ENCODE measurements at places on chromosomes 2 and 18.

GRCh38 chr2:205687641-205687956 lies 5.3 kb downstream of the NRP2 start:
- H3K27ac ChIP-seq, result peak overlapping the region; percentile 88
- H3K36me3 ChIP-seq, result no peaks in the 10 kb centered on the region
- peak overlapping the region; percentile 84 for H3K4me3 ChIP-seq
- H3K27me3 ChIP-seq, result no peaks in the 10 kb centered on the region
- no peak for DNase-seq
- peaks cover 35% of the 10 kb centered on the region for H3K4me1 ChIP-seq

DNA sequence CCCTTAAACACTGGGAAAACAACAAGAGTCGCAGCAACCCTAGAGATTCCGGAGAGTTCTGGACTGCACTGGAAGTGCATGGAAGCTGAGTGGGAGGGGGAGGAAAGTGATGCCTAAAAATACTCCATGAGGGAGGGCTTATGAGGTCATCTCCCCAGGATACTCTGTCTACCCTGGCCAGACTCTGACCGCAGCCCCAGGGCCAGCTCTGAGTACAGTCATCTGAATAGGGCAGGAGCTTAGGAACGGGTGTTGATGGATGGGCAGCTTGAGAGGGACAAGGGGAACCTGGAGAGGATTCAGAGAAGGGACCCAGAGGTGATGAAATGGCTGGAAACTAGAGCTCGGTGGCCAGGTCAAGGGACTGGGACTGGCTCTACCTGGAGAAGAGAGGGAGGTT lies 79.3 kb upstream of the IGFBP5 start:
- H3K4me1 ChIP-seq, result peaks cover 14% of the 10 kb centered on the region
- H3K4me3 ChIP-seq, result no peak overlapping the region
- H3K36me3 ChIP-seq, result no peaks in the 10 kb centered on the region
- H3K27ac ChIP-seq, result peak overlapping the region; percentile 61

DNA sequence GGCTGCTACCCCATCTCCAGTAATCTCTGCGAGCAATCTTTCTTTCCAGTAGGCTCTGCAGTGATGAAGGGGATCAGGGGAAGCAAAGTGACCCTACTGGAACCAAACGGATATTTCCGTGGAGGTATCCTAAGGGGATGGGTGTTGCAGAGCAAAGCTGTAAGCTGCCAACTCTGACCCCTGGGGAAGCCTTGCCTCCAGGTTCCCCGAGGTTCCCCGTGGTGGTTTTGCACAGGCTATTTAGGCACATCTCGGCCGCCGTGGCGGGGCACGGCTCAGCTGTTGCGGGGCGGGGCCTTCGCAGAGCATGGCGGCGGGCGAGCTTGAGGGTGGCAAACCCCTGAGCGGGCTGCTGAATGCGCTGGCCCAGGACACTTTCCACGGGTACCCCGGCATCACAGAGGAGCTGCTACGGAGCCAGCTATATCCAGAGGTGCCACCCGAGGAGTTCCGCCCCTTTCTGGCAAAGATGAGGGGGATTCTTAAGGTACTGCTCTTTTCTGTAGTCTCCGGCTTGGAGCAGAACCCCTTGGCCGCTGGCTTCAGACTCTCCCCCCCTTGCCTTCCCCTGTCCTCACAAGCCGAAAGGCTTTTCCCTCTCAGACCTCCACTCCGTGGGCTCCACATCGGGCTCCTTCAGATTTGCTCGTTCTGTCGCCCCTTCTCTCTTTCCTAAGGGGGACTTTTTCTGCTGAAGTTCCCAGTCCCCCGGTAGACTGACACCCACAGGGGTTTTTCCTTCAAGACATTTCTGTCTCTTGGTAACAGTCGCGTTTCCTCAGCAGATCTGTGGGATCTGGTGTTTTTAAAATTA lies at the start of gene COMMD1:
COMMD1 (plus strand) TSS at position 303 of the 814 bp plus-strand sequence; CDS start at position 308, 5 bp downstream.
- H3K4me1 ChIP-seq, result peaks cover 10% of the 10 kb centered on the region
- H3K27ac ChIP-seq, result no peak within 1 kb of the TSS
- H3K36me3 ChIP-seq, result no peaks in the 10 kb centered on the region

DNA sequence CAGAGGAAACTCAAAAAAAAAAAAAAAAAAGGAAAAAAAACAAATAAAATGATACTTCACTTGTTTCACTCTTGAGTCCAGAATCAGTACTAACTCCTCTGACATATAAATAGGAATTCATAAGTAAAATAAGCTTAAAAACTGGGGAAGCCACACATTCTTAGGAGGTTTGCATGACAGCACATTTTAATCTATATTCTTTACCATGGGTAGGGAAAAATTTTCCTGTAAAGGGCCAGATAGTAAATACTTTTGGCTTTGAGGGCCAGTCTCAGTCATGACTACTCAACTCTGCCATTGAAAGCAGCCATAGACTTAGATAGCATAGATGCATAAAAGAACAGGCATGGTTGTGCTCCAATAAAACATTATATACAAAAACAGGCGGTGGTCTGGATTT lies 145.2 kb downstream of the BCL11A start:
- no peak overlapping the region for H3K4me3 ChIP-seq
- no peaks in the 10 kb centered on the region for H3K27me3 ChIP-seq
- no peak overlapping the region for H3K27ac ChIP-seq
- no peak for DNase-seq

DNA sequence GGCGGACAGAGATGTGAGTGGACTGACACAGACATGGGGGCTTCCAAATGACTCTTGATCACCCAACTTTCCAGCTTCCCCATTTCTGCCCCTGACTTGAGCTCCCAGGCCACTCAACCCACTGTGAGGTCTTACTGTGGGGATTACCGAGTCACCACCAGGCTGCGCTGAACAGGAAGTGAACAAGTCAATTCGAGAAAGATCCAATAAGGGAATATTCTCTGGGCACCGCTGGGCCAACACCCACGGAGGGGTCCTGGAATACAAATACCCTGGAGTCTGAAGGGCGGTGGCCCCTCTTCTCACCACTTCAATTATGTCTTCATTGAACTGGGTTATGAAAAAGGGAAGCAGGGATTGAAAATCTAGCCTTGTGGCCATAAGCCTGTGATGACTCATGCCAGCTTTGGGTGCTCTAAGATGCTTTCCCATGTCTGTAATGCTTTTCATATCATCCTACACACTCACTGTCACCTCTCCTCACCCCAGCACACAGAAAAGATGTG lies 37.7 kb downstream of the BCL11A start:
- H3K4me3 ChIP-seq, result no peak overlapping the region
- H3K27me3 ChIP-seq, result no peaks in the 10 kb centered on the region
- no peaks in the 10 kb centered on the region for H3K36me3 ChIP-seq

- no peaks in the 10 kb centered on the region for H3K4me1 ChIP-seq
- H3K27ac ChIP-seq, result no peak overlapping the region
- no peaks in the 10 kb centered on the region for H3K27me3 ChIP-seq
- DNase-seq, result no peak
- H3K36me3 ChIP-seq, result no peaks in the 10 kb centered on the region
Measured at GRCh38 chr2:183207110-183207509, 82.9 kb downstream of the NUP35 start.

DNA sequence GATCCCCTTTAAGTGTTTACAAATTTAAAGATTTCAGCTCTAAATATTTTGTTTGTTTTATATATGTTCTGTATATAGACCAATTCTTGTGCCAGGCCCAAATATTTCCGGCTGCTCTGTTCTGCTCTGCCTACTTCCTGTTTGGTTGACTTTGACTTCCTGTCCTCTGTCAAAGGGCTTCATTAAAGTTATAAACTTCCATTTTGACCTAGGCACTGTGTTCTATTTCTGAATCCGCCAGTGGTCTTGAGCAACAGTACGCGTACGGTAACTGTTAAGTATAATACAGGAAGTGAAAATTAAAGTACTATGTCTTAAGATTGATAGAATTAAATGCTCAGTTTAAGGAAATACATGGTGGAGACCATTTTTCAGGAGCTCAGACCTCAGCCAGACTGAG lies 13.5 kb upstream of the REL start:
- no peak overlapping the region for H3K4me3 ChIP-seq
- H3K4me1 ChIP-seq, result peaks cover 6% of the 10 kb centered on the region
- H3K27me3 ChIP-seq, result no peaks in the 10 kb centered on the region
- H3K36me3 ChIP-seq, result no peaks in the 10 kb centered on the region

DNA sequence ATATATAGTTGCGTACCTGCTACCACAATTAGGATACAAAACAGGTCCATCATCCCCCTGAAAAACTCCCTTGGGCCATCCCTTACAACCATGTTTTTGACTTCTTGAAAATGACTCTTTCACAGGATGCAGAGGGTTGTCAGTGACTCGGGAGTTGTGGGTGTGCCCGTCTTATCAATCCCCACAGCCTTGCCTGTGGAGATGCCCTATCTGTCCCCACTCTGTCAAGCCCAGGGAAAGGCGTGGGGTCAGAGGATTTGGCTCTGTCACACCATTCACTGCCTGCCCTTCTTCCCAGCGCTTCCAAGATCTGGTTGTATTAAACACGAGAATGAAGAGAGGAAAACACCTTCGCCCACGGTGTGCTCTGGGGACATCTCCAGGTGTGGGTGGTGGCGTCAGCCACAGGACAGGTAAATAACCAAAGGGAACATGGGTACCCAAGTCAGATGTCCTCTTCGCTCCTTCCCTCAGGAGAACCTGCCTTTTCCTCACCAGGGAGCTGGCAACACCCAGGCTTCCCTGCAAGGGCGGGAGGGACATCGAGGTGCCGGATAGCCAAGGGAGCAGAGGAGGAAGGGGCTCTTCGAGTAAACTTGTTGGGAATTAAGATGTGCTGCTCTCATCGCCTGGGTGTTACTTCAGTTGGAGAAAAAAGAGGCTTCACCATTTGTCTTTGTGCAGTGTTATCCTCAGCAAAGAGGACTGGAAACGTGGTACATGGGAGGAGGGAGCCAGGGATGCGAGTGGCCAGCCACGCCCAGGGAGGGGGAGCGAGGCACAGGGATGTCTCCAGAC lies 100.3 kb downstream of the B3GNT2 start:
- no peak overlapping the region for H3K4me3 ChIP-seq
- DNase-seq, result no peak
- H3K27ac ChIP-seq, result no peak overlapping the region
- H3K36me3 ChIP-seq, result no peaks in the 10 kb centered on the region
- H3K4me1 ChIP-seq, result peaks cover 21% of the 10 kb centered on the region
- no peaks in the 10 kb centered on the region for H3K27me3 ChIP-seq

- H3K27me3 ChIP-seq, result no peaks in the 10 kb centered on the region
- no peak overlapping the region for H3K4me3 ChIP-seq
- no peak overlapping the region for H3K27ac ChIP-seq
- H3K36me3 ChIP-seq, result peaks cover 13% of the 10 kb centered on the region
Measured at GRCh38 chr18:42068030-42068429, 113.0 kb downstream of the PIK3C3 start.

- no peak overlapping the region for H3K4me3 ChIP-seq
- H3K36me3 ChIP-seq, result peaks cover 3% of the 10 kb centered on the region
- H3K27ac ChIP-seq, result no peak overlapping the region
- peaks cover 38% of the 10 kb centered on the region for H3K4me1 ChIP-seq
- H3K27me3 ChIP-seq, result no peaks in the 10 kb centered on the region
- DNase-seq, result no peak
Measured at GRCh38 chr2:164562666-164563065, 58.6 kb downstream of the GRB14 start.

- H3K36me3 ChIP-seq, result no peaks in the 10 kb centered on the region
- H3K27ac ChIP-seq, result no peak overlapping the region
- no peak overlapping the region for H3K4me3 ChIP-seq
- no peaks in the 10 kb centered on the region for H3K27me3 ChIP-seq
Measured at GRCh38 chr2:85522090-85522647, 16.8 kb upstream of the MAT2A start.

- no peak for DNase-seq
- H3K27ac ChIP-seq, result no peak overlapping the region
- no peaks in the 10 kb centered on the region for H3K27me3 ChIP-seq
- no peak overlapping the region for H3K4me3 ChIP-seq
- H3K4me1 ChIP-seq, result no peaks in the 10 kb centered on the region
Measured at GRCh38 chr18:49127471-49128190, 176.9 kb upstream of the SMAD7 start.

GRCh38 chr18:65227970-65228369 lies 522.8 kb upstream of the CDH7 start:
- H3K4me1 ChIP-seq, result no peaks in the 10 kb centered on the region
- no peaks in the 10 kb centered on the region for H3K27me3 ChIP-seq
- no peaks in the 10 kb centered on the region for H3K36me3 ChIP-seq
- H3K27ac ChIP-seq, result no peak overlapping the region
- DNase-seq, result no peak

DNA sequence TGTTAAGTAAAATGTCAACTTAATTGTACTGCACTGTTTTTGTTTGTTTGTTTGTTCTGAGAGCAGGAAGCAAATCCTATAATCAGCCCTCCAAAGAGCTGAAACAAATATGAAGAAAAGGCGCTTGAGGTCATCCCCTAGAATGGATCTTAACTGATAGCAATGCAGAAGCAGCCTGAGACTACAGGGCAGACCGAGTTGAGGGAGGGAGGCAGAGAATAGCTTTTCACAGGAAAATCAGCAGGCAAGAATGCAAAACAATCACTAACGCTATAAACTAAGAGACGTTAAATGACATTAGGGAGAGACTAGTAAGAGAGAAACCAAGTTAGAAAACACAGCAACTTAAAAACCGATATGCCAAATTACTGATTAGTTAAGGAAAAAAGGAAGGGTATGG lies 37.2 kb downstream of the GALNT1 start:
- peaks cover 27% of the 10 kb centered on the region for H3K4me1 ChIP-seq
- H3K4me3 ChIP-seq, result no peak overlapping the region
- H3K27me3 ChIP-seq, result no peaks in the 10 kb centered on the region
- no peak overlapping the region for H3K27ac ChIP-seq
- no peaks in the 10 kb centered on the region for H3K36me3 ChIP-seq

- H3K4me3 ChIP-seq, result no peak overlapping the region
- no peaks in the 10 kb centered on the region for H3K4me1 ChIP-seq
- no peak overlapping the region for H3K27ac ChIP-seq
- no peak for DNase-seq
- H3K36me3 ChIP-seq, result no peaks in the 10 kb centered on the region
Measured at GRCh38 chr2:46276642-46277041, 20.6 kb upstream of the EPAS1 start.

DNA sequence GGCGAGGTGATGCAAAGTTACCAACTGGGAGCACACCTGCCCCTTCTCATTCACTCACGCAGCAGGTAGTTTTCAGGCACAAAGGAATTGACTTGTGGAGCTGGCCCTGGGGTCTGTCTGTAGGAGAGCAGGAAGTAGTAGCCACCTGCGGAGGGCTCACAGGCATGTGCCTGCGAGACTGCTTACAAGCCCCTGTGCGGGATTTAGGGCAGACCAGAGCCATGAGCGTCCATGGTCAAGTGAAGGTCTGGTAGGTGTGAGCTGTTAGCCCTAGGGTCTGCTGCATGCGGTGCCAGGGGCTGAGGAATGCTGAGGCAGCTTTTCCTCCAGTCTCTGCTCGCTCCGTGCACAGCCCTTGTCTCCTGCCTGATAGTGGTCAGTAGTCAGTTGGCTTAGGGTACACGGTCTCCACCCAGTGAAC lies 18.9 kb downstream of the INPP4A start:
- H3K27ac ChIP-seq, result no peak overlapping the region
- H3K4me1 ChIP-seq, result peaks cover 27% of the 10 kb centered on the region
- DNase-seq, result no peak

DNA sequence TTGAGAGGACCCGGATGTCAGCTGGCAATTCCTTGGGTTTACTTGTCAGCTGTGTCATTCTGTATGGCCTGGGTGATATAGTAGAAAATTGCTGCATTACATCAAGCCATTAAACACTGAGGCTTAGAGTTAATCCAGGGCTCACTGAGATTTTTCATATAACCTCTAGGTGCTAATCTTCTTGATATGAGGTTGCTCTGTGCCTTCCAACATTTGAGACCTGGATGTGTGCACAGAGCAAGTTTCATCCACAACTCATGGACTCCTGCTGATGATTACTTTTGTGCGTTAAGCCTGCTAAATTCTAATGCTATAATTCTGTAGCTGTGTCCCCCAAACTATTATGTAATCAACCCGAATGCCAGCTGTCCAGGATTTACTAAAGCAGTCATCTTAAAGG lies 178.4 kb upstream of the CDH20 start:
- H3K36me3 ChIP-seq, result no peaks in the 10 kb centered on the region
- DNase-seq, result no peak
- no peaks in the 10 kb centered on the region for H3K27me3 ChIP-seq
- no peak overlapping the region for H3K27ac ChIP-seq
